ENCODE measurements at places on chromosomes 3 and 15.

DNA sequence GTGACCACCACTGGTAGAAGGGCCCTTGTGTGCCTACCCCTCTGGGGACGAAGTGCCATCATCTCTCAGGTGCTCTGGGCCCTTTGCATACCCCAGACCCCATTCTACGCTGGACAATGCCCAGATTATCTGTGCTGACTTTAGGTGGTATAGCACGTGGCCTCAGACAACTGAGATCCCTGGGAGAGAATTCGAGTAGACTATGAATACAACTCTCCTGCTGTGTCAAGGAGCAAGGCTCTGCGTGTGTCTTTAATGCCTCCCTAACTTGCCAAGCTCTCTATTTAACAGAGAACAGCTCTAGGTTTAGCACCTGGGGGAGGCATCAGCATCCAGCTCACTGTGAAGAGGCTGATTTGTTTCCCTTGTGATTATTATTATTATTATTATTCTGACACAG, 29.1 kb downstream of the FAM3D start:
- no peak for DNase-seq

DNA sequence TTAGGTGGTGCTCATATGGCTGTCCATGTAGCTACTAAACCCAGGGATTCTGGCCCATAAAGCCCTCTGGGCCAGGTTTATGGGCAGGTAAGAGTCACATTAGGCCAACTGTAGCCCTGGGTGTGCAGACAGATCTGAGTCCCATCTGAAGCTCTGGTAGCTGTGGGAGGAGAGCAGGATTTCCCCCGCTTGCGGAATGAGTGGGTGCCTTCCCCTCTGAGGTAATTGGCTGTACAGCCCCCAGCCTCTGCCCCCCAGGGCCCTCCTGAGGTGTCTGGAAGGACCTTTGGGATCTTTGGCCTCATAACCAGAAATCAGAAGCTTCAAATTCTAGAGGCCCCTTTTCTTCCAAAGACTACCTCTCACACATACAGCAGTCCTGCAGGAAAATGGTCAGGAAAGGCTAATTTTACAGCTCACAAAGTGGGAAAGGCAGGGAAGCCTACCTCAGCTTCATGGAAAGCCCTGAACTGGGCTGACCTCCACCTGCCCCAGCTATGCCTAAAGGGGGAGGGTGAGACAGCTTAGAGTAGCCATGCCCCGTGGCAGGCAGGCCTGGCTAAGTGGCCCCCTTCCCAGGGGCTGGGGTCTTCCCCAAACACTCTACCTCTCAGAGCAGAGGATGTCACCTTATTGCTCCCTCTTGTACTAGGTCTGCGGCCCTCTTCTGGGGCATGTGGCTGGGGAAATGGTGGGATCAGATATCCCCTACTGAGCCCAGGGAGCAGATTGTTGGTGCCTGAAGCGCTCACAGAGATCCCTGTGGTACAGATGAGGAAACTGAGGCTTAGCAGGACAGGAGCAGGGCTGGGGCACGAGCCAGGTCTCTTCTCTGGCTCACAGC, 16.8 kb downstream of the HEMK1 start:
- no peak for DNase-seq

DNA sequence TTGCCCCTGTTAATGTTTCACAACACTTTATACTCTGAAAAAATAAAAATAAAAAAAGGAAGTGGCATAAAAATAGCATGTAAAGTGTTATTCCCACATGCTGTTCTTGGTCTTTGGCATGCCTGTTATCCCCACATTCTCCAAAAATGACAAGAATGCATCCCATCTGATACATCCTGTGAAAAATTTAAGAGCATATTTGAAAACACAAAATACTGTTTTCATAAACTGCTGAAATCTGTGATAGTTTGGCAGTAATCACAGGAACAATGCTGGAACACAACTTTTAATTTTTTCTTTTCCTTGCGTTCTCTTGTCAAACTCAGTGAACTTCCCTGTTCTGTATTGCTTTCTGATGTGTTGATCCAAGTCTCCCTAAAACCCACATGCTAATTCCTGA, 288.8 kb downstream of the ROBO2 start:
- no peak for DNase-seq

- DNase-seq: no peak
Observed at GRCh38 chr15:100308608-100309007, 33.2 kb downstream of the ADAMTS17 start.

- no peak for DNase-seq
Observed at GRCh38 chr15:74178326-74179100, 5.0 kb downstream of the ISLR start.

- DNase-seq: no peak
Observed at GRCh38 chr3:7001370-7001769, 140.5 kb downstream of the GRM7 start.

GRCh38 chr3:67176396-67176795, 178.3 kb downstream of the KBTBD8 start:
- no peak for DNase-seq

GRCh38 chr15:96586901-96587300, 256.4 kb downstream of the NR2F2 start:
- no peak for DNase-seq

GRCh38 chr15:43238671-43239131, 17.9 kb upstream of the EPB42 start:
- DNase-seq: no peak

DNA sequence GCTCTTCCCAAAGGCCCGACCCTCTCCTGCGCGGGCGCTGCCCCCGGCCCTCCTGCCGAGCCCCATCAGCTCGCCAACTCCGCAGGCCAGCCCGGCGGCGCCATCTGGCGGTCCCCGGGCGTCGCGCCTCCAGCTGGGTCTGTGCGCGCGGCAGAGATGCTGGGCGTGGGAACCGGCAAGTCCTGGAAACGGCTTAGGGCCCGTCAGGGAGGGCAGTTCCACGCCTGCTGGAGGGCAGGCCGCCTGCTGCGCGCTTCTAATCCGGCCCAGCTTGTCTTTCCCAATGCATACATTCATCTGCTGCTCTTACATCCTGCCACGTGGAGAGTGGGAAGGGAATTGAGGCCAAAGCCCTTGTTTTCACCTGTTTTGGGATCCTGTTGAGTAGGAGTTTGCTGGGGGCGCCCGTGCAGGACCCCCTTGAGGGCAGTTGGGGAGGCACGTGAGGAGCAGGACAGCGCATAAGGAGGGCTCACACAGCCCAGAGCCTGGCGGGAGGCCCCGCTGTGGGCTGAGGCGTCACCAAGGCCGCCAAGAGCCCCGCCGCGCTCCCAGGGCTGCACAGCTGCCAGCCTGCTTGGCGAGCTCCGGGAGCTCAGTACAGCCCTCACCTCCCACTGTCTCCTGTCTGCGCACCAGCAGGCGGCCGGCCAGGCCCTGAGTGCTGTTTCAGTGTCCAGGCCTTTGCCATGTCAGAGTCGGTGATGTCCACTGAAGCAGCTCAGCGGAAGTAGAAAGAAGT, 165.6 kb downstream of the NSMCE3 start:
- peak; percentile 61 for DNase-seq

- DNase-seq: no peak
Observed at GRCh38 chr15:82710208-82710555, 507 bp upstream of the AP3B2 start.

DNA sequence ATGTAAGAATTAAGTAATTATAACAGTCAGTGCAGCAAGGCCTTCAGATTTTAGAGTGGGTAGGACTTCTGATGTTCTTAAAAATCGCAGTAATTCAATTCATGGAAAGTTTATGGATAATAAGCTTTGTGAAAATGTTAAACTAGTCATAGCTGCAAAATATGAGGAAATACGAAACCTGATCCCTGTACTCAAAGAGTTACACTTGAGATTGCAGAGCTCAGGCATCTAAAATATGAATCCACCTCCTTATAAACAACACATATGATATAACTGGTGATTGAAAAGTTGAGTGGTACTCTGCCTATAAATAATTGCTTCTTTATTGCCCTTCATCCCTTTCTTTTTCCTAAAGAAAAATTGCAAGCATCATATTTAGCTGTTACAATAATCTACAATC, 473.3 kb downstream of the OTOL1 start:
- no peak for DNase-seq

- DNase-seq: no peak
Observed at GRCh38 chr3:160921020-160921635, 165.1 kb downstream of the PPM1L start.

DNA sequence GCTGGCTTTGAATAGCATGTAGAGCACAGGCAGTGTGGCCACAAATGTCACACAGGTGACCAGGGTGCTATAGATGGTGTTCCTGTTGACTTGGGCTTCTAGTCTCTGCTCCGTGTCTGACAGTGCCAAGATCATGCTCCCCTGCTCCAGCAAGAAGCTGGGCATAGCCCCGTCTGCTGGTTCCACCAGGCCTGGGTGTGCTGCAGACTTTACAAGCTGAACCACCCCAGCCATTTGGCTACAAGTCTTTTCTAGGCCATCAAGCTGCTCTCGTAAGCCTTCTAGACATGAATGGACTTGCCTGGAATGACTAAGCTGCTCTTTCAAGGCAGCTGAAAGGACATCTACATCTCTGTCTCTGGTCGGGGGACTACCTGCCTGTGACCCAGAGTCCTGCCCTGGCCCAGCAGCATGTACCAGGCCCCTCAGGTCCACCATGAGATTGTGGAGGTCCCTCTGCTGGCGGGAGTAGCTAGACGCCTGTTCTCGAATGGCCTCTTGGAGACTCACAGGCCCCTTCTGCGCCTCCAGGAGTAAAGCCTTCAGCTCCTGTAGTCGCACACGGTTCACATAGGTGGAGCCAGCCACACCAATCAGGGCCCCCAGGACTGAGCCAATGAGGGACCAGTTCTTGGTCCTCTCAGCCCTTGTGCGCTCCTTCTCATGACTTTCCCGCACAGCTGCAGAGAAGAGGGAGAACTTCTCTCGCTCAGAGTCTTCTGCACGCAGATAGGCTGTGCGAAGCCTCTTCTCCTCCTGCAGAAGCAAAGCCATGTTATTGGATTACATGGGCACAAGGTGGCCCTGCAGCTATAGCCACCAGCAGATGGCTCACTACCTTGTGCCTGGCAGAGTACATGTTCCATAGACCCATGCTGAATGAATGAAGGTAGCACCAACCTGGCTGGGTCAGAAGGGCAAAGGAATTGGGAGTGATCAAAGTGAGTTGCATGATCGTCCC, 2.8 kb upstream of the PLXNB1 start:
- no peak for DNase-seq

DNA sequence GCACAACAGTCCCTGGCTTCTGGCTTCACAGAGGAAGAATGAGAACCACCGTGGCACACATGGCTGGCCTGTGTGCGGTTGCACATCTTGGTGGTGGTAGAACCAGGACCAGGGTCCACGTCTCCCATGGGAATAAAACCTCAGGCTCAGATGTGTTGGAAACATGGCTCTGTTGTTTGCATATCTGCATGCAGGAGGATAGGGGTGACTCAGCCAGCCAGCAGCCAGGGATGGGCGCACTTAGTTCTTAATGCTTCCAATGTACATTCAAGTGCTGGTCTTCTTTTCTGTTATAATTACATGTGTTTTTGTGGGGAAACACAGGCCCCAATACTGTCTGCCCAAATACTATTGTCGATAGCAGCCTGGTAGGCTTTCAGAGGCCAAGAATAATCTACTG, 35.8 kb upstream of the BCL2L10 start:
- DNase-seq: no peak

GRCh38 chr3:45509768-45510129, 84.8 kb upstream of the LIMD1 start:
- no peak for DNase-seq

GRCh38 chr3:9690451-9691450, 12.9 kb upstream of the CPNE9 start:
- no peak for DNase-seq

- peak; percentile 67 for DNase-seq
Observed at GRCh38 chr3:52934630-52935530, 37.5 kb upstream of the STIMATE start.

GRCh38 chr3:60294181-60294580, 957.1 kb downstream of the FHIT start:
- DNase-seq: no peak

DNA sequence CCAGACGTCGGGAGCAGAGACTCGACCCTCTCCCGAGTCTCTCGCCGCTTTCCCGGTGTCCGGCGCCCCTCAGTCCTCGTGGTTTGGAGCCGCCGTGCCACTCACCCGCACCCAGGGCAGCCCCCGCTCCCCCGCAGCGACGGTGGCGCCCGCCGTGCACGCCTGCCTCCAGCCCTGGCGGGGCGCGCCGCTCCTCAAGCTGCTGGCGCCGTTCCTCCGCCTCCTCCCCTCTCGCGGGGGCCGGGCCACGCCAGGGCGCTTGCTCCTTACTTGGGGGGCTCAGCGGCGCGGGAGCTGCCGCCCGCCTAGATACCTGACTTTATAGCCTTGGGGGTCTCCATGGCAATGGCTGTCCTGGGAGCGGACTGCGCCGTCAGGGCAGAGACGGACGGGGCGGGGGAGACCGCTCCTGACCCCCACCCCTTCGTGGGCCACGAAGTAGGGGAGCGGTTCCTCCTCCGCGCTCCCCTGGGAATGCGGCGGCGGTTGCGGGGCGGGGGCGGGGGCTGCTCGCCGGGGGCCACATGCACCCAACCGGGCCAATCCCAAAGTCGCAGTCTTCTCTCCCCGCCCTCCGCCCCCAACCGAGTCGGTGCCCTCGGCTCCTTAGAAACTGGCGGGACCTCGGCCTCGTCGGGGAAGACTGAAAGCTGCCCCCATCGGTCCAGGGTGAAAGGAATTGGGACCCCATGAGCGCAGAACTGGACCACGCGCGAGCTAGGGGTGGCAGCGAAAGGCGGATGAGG, at the start of gene ANKRD63:
Gene ANKRD63, minus strand, starts transcription at position 196 of the 746 bp plus-strand sequence. CDS start 478 bp downstream, outside the sequence.
- DNase-seq: peak; percentile 55

GRCh38 chr3:13494463-13495350, 14.6 kb downstream of the HDAC11 start:
- no peak for DNase-seq

DNA sequence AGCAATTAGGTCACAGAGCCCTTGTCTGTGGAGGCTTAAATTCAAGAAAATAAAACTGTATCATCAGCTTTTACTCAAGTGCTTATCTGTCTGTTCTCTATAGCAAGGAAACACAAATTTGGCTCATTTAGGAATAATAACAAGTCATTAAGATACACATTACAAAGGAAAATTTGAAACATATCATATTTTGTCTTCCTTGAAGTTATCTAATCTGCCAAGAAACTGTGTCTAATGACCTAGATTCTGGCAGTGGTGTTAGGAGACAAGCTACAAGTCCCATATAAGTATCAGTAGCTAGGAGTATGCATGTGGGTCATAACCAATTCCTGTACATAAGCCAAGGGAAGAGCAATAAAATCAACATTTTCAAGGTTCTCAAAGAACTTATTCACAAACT, 108.2 kb upstream of the SETMAR start:
- DNase-seq: no peak

GRCh38 chr3:42651248-42652091, 2.0 kb upstream of the ZBTB47 start:
- no peak for DNase-seq

GRCh38 chr15:90191794-90192509, 9.2 kb upstream of the SEMA4B start:
- peak; percentile 60 for DNase-seq

All from CD4-positive, alpha-beta T cell treated with Interleukin-6 for 4 hours (primary cell).